Globus pallidus (tissue), 1 donor: ENCODE measurements at places on chromosomes 12 and 14.

DNA sequence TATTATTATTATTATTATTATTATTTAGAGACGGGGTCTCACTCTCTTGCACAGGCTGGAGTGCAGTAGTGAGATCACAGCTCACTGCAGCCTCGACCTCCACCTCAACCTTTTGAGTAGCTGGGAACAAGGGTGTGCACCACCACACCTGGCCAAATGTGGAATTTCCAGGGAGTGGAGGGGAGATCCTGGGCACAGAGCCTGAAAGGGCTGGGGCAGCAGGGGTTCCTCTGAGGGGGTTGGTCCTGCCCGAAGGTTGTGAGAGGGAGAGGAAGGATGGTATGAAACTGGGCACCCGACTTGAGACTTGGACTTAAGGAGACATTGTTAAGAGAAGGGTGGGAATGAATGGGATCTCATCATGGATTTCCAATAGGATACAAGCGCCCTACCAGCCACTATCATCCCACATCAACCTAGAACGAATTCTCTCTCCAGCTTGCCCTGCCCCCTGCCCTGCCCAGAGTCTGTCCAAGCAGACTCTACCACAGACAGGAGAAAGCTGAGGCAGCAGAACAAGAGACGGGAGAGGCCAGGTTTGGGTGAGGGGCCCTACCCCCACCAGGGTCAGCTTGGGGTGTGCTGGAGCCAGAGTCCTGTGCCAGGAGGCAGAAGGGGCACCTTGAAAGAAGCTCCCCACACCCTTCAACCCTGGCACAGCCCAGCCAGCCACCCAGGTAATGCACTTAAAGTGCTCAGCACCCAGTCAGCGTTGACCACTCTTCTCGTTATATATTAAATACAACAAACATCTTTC lies 2.4 kb upstream of the DYNC1H1 start:
- DNase-seq: no peak

- DNase-seq: peak; percentile 97
These were observed 16.0 kb upstream of the ENDOU start for GRCh38 chr12:47741340-47741703.

DNA sequence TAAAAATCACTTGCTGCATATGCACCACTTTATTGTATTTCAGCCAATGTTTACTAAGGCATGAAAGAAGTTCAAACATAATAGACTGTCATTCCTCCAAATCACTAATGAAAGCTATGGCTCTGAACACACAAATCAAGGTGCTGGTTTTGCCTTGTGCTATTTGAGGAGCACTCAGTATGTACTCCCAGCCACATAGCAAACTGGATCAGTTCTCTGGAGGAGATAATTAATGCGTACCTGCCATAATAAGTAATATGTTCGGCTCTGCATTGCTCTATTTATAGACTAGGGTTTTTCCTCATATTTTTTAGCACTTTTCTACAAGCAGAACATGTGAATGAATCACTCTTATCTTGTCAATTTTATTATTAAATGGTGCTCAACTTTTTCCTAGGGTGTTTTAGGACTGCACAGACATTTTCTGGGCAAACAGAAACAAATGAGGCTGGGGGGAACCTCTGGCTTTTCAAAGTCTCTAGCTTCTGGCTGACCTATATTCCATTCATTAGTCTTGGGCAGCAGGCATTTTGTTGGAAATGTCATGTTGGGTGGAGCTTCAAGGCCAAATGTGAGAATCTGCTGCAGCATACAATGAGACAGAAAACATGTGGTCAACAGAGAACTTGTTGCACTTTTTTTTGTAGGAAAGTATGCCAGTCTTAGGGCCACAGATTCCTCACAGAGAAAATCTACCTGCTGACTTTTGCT lies 88.4 kb downstream of the GRIP1 start:
- DNase-seq: no peak

GRCh38 chr14:88463318-88463717 lies 77.9 kb downstream of the SPATA7 start:
- no peak for DNase-seq

- DNase-seq: no peak
These were observed 5.2 kb downstream of the MMP17 start for GRCh38 chr12:131833288-131833895.

DNA sequence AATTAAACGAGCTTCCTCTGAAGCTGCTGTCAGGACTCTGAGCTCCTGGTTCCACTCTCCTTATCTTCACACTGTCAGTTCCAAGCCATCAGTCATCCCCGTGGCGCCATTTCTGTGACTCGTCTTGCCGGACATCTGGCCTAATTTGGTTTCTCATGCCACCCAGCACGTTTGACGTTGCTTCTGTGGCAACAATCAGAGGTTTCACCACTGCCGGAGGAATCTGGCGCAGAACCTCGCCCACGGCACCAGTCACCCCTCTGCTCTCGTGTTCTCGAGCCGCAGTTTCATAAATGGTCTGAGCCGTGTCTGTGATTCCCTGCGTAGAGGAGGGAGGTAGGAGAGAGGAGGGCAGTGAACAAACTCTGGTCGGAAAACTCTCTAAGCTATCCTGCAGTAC lies 29.7 kb downstream of the BDKRB1 start:
- no peak for DNase-seq

DNA sequence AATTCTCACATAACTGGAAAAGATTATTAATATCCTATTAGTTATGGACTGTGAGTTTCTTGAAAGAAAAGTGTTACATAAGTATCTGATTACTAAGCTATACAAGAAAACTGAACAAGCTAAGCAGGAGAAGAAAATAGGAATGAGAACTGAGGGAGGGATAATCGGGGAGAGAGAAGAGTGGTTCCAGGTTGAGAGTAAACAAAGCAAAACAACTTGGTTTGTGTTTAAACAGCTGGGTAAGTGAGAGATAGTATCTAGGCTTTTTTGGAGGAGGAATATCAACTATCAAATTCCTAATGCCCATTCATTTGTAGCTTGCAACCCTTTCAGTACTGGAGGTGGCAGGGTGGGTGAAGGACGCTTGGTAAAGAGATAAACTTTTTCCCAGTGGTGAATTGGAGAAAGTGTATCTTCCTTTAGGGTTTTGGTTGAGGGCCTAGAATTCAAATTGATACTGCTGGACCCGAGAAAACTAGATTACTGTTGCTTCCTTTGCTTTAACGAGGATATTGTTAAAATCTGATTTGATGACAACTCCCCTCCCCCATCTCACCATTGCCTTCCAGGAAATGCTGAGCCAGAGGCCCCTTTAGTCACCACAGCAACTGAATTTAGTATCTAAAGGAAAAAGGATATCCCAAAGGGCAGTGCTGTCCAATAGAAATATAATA lies 2.0 kb upstream of the SLC2A3 start:
- DNase-seq: no peak

DNA sequence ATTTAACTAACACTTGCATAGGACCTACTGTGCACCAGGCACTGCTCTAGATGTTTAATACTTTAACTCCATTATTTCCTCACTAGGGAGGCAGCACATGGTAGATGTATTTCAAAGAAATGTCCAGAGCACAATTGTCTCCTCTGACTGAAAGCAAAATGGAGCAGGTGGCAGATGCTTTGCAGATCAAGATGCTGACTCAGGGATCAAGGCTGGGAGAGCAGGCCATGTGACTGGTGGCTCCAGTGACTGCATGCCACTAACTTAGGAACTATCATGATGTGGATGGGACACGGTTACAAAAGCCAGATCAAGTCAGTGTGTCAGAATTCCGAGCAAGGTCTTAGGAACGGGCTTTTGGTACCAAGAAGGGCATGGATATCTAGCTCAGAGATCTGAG lies 28.2 kb downstream of the SERPINA11 start:
- DNase-seq: no peak

GRCh38 chr12:31737763-31738162 lies 8.9 kb upstream of the AMN1 start:
- DNase-seq: no peak

GRCh38 chr14:76844223-76844622 lies 18.0 kb downstream of the LRRC74A start:
- DNase-seq: peak; percentile 41

- no peak for DNase-seq
These were observed 310.0 kb upstream of the DDHD1 start for GRCh38 chr14:53462931-53463778.

- no peak for DNase-seq
These were observed 20.6 kb downstream of the ARMH4 start for GRCh38 chr14:58131386-58131785.

GRCh38 chr12:41286426-41286825 lies 98.3 kb downstream of the PDZRN4 start:
- no peak for DNase-seq

DNA sequence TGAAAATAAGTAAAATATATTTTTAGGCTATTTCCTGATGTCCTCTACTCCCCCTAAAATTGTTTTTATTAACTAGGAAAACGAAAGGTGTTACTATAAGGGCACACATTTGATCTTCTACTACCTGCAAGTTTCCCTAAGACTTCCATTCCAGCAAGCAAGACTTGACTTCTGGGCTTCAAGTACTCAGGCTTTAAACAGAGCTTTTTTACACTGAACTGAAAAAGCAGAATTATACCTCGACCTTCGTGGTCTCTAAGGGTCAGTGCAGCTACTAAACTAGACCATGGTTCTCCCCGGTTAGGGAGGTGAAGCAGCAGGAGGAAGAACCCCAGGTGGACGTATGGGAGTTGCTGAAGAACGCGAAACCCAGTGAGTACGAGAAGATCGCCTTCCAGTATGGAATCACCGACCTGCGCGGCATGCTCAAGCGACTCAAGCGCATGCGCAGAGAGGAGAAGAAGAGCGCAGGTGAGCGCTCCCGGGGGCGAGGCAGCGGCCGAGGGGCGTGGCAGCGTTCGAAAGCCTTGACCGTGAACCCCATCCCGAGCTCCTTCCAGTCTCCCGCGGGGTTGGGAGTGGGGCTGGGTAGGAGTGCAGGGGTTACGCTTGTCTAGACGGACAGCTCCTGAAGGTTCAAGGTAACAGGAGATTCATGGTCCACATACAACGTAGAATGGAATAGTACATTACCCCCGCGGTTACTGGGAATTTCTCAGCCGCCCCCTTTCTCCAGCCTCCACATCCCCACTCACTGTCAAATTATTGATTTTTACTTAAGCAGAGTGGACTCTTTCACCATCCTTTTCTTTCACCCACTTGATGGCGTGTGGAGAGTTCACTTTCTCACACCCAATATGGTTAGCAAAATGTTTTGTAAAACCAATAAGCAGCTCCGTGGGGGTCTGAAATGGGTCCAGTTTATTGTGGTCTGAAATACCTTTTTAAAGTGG lies 47.6 kb downstream of the MYBPC1 start:
- no peak for DNase-seq

DNA sequence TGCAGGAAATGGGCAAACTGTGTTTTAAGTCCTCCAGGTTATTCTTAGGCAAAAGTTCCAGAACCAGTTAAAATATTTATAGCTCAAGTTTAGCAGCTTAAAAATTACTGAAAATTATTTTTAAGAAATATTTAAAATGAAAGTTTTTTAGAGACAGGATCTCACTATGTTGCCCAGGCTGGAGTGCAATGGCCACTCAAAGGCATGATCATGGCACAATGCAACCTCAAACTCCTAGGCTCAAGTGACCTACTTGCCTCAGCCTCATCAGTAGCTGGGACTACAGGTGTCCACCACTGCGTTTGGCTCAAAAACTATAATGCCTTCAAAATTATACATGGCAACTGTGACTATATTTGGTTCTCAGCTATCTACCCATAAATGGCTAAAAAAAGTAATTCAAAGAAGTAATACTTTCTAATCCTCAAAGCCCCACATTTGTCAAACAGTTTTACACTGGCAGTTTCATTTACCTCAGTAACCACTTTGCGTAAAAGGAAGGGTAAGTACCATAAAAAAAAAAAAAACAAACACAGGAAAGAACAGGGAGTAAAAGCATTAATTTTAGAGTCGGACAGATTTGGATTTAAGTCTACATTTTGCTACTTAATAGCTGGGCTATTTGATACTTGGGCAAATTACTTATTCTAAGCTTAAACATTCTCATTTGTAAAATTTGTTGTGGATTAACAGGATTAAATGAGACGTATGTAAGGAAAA lies 9.2 kb downstream of the KLHL28 start:
- DNase-seq: no peak

DNA sequence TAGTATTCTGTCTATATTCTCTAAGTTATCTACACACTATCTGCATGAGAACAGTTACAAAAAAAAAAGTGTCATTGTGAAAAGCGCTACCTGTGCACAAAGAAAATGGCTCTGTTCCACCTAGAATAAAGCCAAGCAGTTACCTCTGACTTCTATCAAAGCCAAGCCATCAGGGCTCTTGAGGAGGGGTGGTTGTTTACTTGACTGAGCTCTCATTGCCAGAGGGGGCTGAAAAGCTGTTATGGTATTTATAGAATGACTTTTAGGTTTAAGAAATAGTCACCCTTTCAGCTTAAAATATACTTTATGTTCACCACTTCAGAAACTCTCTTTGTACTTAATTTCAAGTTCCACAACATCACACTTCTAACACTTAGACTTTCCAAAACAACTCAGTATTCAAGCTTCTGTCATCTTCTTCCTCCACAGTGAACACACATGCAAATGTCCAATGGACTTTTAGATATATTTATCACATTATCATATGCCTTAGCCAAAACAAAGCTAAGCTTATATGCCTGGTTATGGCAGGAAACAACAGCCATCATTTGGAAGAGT lies 7.5 kb downstream of the ITPR2 start:
- no peak for DNase-seq

DNA sequence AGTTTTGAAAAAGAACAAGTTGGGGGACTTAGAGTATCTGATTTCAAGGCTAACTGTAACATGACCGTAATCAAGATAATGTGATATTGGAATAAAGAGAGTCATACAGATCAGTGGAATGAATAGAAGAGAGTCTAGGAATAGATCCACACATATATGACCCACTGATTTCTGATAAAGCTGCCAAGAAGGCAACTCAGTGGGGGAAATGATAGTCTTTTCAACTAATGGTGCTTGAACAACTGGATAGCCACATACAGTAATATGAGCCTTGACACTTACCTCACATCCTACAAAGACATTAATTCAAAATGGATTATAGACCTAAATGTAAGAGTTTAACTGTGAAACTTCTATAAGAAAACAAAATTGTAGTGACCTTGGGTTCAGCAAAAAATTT lies 3.8 kb downstream of the PRKCH start:
- no peak for DNase-seq

DNA sequence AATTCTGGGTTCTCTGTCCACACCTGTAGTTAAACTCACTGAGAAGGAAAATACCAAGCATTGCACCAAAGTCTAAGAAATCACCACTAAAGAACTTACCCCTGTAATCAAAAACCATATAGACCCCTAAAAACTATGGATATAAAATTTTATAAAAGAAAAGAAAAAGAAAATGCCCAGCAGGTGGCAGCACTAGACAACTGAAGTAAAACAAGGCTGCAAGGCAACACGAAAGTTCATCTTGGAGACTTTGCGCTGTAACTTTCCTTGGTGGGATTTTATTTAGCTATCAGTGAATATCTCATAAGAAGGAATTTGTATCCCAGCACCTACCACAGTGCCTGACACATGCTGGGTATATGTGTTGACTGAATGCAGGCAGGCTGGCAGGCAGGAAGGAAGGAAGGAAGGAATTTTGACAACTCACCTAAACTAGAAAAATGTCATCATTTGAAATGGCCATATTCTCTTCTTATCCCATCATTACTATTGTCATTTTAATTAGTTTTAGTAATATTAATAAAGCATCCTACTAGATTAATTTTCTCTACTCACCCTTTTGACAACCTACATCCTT lies 68.2 kb upstream of the ETV6 start:
- DNase-seq: peak; percentile 68

- DNase-seq: no peak
These were observed 2.0 kb downstream of the MYH7 start for GRCh38 chr14:23433457-23433856.
